Neuronal stem cell (in vitro differentiated cells): ENCODE measurements at places on chromosomes 7 and 10.

GRCh38 chr7:3879355-3880075 is 578.5 kb downstream of the SDK1 start:
- no peak overlapping the region for H3K27ac ChIP-seq
- no peaks in the 10 kb centered on the region for H3K27me3 ChIP-seq
- H3K36me3 ChIP-seq = no peaks in the 10 kb centered on the region
- no peak for DNase-seq
- H3K4me1 ChIP-seq = no peaks in the 10 kb centered on the region
- no peak overlapping the region for H3K4me3 ChIP-seq

- no peak overlapping the region for H3K27ac ChIP-seq
- H3K27me3 ChIP-seq = no peaks in the 10 kb centered on the region
- no peaks in the 10 kb centered on the region for H3K4me1 ChIP-seq
- no peak for DNase-seq
- H3K36me3 ChIP-seq = no peaks in the 10 kb centered on the region
Observed at GRCh38 chr7:31500656-31501055, 13.2 kb upstream of the ITPRID1 start.

DNA sequence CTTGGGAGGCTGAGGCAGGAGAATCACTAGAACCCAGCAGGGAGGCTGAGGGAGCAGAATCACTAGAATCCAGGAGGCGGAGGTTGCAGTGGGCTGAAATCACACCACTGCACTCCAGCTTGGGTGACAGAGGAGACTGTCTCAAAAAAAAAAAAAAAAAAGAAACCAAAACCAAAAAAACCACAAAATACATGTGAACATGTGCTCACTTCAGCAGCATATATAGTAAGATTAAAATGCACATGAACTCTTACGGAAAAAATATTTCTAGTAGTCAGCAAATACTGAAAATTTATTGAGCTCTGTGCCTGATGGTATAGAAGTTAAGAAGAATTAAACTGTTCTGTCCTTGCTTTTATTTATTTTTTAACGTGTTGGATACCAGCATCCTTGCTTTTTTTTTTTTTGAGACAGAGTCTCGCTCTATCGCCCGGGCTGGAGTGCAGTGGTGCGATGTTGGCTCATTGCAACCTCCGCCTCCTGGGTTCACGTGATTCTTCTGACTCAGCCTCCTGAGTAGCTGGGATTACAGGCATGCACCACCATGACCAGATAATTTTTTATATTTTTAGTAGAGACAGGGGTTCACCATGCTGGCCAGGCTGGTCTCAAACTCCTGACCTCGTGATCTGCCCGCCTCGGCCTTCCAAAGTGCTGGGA is 9.6 kb upstream of the ZNF487 start:
- H3K36me3 ChIP-seq = no peaks in the 10 kb centered on the region
- no peak for DNase-seq
- no peaks in the 10 kb centered on the region for H3K4me1 ChIP-seq
- H3K27me3 ChIP-seq = no peaks in the 10 kb centered on the region

DNA sequence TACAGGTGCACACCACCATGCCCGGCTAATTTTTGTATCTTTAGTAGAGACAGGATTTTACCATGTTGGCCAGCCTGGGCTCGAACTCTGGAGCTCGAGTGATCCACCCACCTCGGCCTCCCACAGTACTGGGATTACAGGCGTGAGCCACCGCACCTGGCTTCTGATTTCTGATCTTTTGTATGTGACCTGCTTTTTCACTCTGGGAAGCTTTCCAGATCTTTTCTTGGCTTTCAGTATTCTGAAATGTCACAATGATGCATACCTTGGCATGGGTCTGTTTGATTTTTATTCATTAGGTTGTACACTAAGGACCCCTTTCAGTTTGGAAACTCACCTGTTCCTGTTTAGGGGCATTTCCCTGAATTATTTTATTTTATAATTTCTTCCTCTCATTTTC is 41.6 kb downstream of the PROSER2 start:
- no peaks in the 10 kb centered on the region for H3K36me3 ChIP-seq
- H3K4me1 ChIP-seq = no peaks in the 10 kb centered on the region
- DNase-seq = no peak
- no peak overlapping the region for H3K27ac ChIP-seq

GRCh38 chr7:114901771-114902170 is 20.1 kb upstream of the MDFIC start:
- no peak overlapping the region for H3K4me3 ChIP-seq
- H3K27ac ChIP-seq = no peak overlapping the region
- no peak for DNase-seq
- H3K27me3 ChIP-seq = no peaks in the 10 kb centered on the region
- no peaks in the 10 kb centered on the region for H3K36me3 ChIP-seq
- H3K4me1 ChIP-seq = no peaks in the 10 kb centered on the region

- no peaks in the 10 kb centered on the region for H3K27me3 ChIP-seq
- no peaks in the 10 kb centered on the region for H3K36me3 ChIP-seq
- H3K4me1 ChIP-seq = peaks cover 24% of the 10 kb centered on the region
- H3K4me3 ChIP-seq = no peak overlapping the region
- no peak overlapping the region for H3K27ac ChIP-seq
Observed at GRCh38 chr7:150949564-150949963, 28.6 kb downstream of the KCNH2 start.

DNA sequence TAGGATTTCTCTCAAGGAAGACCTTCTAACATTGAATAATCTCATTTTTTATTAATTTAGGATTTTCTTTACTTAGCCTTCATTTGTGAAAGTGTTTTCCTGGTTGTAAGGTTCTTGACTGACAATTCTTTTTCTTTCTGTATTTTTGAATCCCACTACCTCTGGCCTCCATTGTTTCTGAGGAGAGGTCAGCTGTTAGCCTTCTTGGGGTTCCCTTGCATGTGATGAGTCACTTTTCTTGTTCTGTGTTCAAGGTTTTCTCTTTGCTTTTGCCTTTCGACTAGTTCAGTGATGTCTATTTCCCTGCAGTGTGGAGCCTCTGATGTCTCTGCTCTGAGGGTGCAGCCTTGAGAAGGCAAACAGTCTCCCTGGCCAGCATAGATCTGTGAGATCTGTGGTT is 304.1 kb upstream of the ZNF32 start:
- no peak for DNase-seq
- no peaks in the 10 kb centered on the region for H3K27me3 ChIP-seq
- H3K4me3 ChIP-seq = no peak overlapping the region
- no peak overlapping the region for H3K27ac ChIP-seq

GRCh38 chr7:120864141-120864900 is 6.4 kb upstream of the TSPAN12 start:
- no peak for DNase-seq
- H3K36me3 ChIP-seq = no peaks in the 10 kb centered on the region
- H3K27ac ChIP-seq = no peak overlapping the region
- no peaks in the 10 kb centered on the region for H3K27me3 ChIP-seq
- peaks cover 8% of the 10 kb centered on the region for H3K4me1 ChIP-seq

DNA sequence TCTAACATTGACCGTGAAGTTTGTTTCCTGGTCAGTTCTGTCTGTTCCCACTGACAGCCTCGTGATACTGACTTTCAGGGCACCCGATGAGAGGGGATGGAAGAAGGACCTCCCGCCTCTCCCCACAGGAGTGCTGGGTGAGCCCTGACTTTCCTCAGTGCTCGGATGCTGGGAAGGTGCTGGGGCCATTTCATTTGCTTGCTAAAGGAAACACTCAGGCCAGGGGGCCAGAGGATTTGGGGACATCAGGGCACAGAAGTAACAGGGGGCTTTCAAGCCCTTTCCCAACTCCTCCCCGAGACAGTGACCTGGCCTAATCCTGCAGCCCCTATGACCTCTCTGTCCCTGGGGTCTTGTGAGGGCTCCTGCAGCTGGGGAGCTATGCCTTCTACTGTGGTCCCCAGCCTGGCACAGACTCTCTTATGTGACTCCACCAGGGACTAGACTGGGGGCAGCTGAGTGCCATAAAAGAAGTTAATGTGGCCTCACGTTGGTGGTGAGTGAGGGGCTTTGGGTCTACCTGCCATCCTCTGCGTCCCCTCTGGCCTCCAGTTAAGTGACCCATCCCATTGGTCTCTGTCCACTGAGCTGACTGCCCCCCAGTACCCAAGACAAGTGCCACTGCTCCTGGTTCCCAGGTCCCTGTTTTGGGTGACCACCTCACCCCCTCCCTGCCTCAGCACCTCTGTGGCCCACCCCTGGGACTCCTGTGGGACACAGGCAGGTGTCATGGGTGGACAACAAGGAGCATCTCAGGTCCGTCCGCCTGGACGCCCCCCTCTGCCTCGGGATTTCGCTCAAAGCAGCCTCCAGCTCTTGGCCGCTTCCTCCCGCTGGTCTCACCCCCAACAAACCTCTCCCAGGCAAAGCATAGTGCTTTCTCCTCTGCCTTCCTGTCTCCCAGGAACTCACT is 33.4 kb upstream of the HSPA12A start:
- no peak overlapping the region for H3K4me3 ChIP-seq
- peaks cover 4% of the 10 kb centered on the region for H3K4me1 ChIP-seq
- H3K36me3 ChIP-seq = no peaks in the 10 kb centered on the region
- H3K27me3 ChIP-seq = no peaks in the 10 kb centered on the region
- no peak overlapping the region for H3K27ac ChIP-seq
- DNase-seq = no peak

- no peak for DNase-seq
- H3K4me1 ChIP-seq = no peaks in the 10 kb centered on the region
- no peaks in the 10 kb centered on the region for H3K36me3 ChIP-seq
- H3K27ac ChIP-seq = no peak overlapping the region
- H3K27me3 ChIP-seq = no peaks in the 10 kb centered on the region
Observed at GRCh38 chr7:25333296-25333928, 105.1 kb upstream of the NPVF start.

GRCh38 chr10:109701633-109702215 is 221.6 kb downstream of the XPNPEP1 start:
- H3K27me3 ChIP-seq = no peaks in the 10 kb centered on the region
- DNase-seq = no peak
- no peaks in the 10 kb centered on the region for H3K4me1 ChIP-seq
- no peak overlapping the region for H3K27ac ChIP-seq
- no peaks in the 10 kb centered on the region for H3K36me3 ChIP-seq
- no peak overlapping the region for H3K4me3 ChIP-seq

GRCh38 chr10:133196936-133197758 is 32.9 kb upstream of the UTF1 start:
- no peaks in the 10 kb centered on the region for H3K36me3 ChIP-seq
- H3K4me1 ChIP-seq = peaks cover 1% of the 10 kb centered on the region
- H3K27ac ChIP-seq = no peak overlapping the region
- no peaks in the 10 kb centered on the region for H3K27me3 ChIP-seq

- H3K4me3 ChIP-seq = no peak overlapping the region
- H3K27me3 ChIP-seq = no peaks in the 10 kb centered on the region
- no peak for DNase-seq
- H3K36me3 ChIP-seq = no peaks in the 10 kb centered on the region
- H3K4me1 ChIP-seq = no peaks in the 10 kb centered on the region
Observed at GRCh38 chr10:108975459-108976058, 947.8 kb downstream of the XPNPEP1 start.

DNA sequence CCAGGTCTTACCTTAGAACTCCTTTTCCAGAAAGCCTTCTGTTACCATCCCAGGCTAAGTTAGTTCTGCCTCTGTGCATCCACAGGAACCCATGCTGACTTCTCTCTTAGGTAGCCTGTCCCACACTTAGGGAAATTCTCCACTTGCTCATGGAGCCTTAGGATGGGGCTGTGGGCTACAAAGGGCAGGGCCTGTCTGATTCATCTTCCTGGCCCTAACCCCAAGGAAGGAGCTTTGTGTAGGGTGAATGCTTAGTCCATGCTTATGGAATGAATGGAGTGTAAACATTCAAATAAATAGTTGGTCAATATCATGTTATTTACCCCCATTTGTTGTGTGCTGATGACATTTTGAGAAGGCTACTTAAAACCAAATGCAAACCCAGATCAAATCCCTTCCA is 54.7 kb downstream of the EMX2 start:
- no peaks in the 10 kb centered on the region for H3K4me1 ChIP-seq
- H3K27me3 ChIP-seq = no peaks in the 10 kb centered on the region
- H3K4me3 ChIP-seq = no peak overlapping the region
